Fibroblast of skin of abdomen (primary cell): ENCODE measurements at places on chromosomes 6 and 20.

DNA sequence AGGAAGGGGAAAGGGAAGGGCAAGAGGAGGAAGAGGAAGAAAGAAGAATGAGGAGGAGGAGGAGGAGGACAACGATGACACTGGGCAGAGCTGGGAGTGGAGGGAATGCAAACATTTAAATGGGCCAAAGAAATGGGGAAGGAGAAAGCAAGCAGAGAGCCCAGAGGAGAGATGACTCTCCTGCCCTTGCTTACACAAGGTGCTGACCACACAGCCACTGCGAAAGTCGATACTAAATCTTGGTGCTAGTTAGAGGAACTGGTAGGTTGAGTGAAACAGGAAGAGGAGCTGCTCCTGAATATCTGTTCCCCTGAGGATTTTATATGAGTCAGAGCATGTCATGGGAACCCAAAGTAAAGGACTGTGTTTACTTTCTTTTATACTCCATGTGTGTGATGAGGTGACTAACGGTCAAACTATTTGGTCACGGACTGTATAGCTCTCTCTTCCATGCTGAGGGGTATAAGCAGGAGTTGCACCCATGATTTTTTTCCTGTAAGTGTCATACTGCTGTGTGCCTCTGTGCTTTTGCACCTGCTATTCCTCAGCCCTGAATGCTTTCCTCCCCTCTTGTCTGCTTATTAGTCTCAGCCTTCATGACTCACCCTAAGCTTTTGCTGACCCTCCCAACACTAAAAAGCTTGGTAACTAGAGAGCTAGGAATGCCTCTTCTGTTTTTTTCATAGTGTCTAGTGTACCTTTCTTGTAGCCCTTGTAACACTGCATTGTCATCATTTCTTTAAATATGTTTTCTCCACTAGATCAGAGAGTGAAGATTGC lies 9.5 kb upstream of the PAQR8 start:
- DNase-seq, result peak; percentile 96

DNA sequence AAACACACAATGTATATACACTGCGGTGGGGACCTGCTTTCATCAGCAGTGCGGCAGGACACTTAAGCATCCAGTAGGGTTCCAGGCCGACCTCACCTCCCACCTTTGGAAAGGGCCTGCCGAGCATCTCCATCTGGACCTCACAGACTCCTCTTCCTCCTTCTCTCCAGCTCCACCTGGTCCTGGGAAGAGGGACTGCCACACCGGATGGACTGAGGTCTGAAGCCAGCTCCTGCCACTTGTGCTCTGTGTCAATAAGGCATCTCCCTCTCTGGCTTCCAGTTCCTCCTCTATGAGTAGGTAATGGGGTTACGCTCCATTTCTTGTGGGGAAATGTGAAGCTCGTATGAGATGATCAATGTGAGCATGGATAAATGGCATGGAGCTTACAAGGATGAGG lies 19.1 kb upstream of the NNAT start:
- DNase-seq, result no peak

DNA sequence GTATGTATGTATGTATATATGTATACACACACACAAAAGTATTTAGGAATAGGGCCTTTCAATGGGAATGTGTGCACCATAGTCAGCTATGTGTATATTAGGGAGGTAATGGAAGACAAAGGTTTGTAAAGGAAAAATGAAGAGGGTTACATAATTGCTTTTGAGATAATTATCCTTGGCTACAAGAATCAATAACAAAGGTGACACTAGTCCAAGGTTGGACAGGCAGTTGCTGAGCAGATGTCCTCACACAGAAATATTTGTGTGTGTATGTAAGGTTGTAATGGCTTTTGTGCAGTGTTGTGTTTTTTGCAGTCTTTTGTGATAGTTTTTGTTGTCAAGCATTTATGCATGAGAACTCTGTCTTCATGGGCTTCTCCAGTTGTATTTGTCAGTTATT lies 157.9 kb upstream of the MARCKS start:
- DNase-seq, result no peak

DNA sequence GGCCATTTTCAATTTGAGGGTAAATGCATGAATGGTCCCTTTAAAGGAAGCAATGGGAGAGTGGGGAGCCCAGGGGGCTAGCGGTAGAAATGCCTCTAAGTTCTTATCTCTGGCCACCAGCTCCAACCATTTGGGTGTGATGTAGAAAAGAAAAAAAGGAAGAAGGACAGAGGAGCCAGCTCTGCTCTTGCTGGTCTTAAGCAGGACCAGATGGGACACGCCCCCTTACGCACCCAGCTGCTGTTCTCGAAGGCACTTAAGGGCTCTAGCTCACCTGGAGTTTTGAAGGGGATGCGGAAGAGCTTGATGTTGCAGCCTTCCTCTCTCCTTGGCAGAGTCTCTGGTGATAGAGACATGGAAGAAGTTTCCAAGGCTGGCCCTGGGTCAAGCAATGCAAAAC lies 59.5 kb upstream of the RNF144B start:
- DNase-seq, result peak; percentile 73

DNA sequence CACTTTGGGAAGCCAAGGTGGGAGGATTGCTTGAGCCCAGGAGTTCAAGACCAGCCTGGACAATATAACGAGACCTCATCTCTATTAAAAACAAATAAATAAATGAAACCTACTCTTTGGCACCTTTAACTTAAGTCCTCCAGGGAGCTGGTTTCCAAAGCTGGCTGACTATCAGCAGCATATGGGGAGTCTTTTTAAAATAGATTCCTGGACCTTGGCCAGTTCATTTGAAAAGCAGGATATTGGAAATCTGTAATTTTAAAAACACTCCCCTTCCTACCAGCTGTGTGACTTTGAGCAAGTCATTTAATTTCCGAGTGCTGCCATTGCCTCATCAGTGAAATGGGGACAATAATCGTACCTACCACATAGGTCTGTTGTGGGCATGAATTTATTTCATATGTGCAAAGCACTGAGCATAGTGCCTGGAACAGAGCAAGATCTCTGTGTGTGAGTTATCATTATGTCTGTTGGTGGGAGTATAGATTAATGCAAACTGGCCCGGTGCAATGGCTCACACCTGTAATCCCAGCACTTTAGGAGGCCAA lies 40.9 kb upstream of the PTPN1 start:
- no peak for DNase-seq

GRCh38 chr20:61503106-61503505 lies 251.0 kb downstream of the CDH4 start:
- no peak for DNase-seq

DNA sequence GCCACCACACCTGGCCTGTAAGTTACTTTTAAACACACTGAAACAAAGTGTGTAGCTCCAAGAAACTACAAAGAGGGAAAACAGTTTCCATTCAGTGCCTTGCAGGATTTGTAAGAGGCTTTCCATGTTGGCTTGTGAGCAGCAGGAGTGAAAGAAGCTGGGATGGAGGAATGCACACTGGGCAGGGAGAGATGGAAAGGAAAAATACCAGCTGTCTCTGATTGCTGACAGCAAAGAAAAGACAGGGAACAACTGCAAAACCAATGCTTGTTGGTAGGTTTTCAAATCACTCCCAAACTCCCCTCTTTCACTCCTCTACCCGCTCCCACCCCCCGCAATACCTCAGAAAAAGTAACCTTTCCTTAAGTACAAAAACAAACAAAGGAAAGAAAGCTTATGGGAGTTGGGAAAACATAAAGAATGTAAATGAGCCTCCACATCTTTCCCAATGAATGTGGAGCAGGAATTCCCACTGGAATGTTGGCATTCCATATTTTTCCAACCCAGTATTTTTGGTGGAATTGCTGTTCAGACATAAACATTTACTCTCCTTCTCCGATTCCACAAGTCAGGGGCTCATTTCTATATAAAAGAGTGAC lies 166.1 kb downstream of the THBS2 start:
- peak; percentile 61 for DNase-seq

- no peak for DNase-seq
These were observed 22.6 kb downstream of the NUP153 start for GRCh38 chr6:17684134-17684533.

DNA sequence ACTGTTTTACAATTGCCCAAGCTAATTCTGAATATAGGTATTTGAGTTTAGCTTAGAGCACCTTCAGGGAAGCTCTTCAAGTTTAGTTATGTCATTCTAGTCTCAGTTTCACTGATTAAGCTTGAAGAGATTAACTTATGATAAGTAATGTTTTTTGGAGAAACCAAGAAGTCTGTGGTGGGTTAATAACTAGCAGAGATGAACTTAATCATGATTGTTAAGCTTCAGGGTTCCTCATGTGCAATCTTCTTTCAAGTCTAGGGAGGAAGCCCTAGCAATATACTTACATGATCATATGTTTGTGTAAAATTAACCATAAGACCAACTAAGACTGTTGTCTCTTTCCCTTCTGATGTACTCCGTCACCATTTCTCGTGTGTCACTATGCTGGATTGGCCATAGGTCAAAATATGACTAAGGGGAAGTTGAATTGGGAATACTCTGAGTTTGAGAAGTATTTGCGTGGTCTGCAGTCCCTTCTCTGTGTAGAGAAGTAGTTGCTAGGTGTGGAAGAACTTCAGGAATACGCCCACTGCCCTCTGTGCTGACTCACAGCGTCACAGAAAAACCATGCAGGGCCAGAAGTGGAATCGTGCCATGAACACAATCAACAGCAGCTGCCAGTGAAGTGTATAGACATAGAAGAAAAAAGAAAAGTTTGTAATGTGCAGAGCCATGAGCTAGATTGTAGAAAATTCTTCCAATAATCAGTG lies 88.3 kb downstream of the SH3BGRL2 start:
- peak; percentile 59 for DNase-seq

DNA sequence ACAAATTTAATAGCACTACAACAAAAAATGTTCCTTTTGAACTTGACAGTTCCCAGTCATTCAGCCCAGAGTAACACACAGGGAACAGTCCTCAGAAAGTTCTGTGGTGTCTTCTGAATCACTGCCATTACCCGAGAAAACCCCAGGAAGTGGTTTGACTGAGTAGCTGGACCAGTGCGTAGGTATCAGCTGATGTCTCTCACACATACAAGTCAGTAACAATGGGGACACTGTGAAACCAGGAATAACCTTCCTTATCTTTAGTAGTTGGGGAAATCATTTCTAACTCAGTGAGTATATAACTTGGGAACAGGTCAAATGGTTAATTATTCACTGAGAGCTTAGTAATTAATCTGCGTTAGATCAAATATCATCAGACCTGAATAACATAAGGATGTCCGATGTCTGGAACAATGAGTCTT lies 73.1 kb downstream of the HIVEP2 start:
- DNase-seq, result peak; percentile 83

- DNase-seq, result peak; percentile 21
These were observed 47.2 kb downstream of the CTNNBL1 start for GRCh38 chr20:37741055-37741454.

DNA sequence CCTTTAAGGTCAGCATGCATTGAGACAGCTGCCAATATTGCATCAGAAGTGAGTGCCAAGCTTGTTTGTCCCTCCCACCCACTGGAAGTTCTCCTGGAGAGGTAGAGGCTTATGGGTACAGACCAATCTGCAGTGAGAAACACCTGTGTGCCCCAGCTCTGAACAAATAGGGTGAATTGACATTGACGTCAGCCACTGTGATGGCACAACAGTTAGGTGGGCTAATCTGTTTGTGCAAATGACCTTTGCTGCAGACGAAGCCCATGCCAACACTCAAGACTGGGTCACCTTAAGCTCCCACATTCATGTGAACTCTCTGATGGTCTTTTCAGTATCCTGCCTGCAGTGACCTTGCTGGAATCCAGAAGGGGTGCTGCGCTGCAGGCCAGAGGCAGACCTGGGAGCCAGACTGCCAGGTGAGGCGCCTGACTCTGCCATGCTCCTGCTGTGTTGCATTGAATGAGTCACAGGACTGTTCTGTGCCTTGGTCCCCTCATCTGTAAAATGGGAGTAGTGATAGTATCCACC lies 99.9 kb downstream of the ALDH8A1 start:
- DNase-seq, result no peak

GRCh38 chr6:45505470-45505869 lies 127.7 kb upstream of the SUPT3H start:
- DNase-seq, result no peak

DNA sequence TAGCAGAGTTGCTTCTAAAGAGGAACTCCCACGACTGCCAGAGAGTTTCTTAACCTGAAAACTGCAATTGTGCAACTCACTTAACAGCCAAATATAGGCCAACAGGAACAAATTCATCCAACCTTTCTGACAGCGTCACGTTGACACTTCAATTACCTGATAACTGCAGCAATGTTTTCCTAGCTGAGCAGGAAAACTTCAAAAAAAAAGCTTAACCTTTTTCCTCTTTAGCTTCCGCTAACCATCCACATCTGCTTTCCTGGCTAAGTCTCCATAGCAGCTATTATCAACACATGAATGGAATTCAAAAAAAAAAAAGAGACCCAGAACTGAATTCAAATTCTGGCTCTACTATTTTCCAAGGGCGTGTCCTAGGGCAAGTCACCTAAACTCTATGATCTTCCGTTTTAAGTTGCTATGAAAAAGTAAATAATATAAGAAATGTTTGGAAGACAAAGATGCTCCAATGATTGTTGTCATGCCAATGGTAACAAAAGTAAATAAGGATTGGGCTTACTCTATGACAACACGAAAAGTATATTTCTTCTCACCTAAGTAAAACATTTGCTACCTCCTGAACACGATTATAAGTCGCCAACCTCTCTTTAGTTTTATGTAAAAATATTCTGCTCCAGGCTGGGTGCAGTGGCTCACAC lies 524.6 kb upstream of the JARID2 start:
- no peak for DNase-seq

GRCh38 chr20:49216991-49217578 lies 2.1 kb upstream of the DDX27 start:
- DNase-seq, result peak; percentile 86

- no peak for DNase-seq
These were observed 102.0 kb downstream of the PSMB1 start for GRCh38 chr6:170450916-170451761.
